ENCODE measurements at places on chromosomes 6 and 20. TPM values are rescaled to one million over a fixed set of nuclear protein-coding genes. Genes with fewer than 3 reads are reported as not detected.

DNA sequence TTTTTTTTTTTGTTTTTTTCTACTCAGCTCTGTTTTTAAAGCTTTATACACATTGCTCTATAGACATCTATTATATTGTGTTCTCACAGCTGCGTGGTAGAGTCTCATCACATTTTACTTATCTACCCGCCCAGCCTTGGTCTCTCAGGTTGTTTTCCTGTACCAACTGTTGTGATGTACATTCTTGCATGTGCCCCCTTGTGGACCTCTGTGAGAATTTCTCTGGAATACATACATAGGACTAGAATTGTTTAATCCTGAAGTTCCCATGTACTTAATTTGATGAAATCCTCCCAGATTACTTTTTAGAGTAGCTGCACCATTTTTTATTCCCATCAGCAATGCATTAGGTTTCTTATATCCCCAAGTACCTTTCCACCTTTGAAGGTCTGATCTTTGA is 40.4 kb upstream of the TINAG start:
- no peak for DNase-seq

DNA sequence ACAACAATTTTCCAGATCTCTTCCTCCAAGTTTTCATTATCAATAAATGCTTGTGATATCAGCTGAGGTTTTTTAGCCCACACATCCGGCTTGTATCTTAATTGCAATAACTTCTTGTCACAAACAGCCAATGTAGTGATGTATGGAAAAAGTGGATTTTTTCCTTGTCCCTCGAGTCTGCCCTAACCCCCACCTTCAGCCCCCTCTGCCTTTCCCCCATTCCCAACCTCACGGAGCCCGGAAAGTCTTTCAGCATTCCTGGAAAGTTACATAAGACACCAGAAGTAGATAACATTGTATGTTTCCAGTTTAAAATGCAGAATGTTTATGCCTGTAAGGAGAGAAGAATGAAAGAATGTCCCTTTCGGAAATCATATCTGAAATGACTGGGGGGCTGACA is 179.2 kb upstream of the PHACTR1 start:
- no peak for DNase-seq

GRCh38 chr6:11552442-11552841 is 14.9 kb downstream of the TMEM170B start:
- DNase-seq, result no peak

DNA sequence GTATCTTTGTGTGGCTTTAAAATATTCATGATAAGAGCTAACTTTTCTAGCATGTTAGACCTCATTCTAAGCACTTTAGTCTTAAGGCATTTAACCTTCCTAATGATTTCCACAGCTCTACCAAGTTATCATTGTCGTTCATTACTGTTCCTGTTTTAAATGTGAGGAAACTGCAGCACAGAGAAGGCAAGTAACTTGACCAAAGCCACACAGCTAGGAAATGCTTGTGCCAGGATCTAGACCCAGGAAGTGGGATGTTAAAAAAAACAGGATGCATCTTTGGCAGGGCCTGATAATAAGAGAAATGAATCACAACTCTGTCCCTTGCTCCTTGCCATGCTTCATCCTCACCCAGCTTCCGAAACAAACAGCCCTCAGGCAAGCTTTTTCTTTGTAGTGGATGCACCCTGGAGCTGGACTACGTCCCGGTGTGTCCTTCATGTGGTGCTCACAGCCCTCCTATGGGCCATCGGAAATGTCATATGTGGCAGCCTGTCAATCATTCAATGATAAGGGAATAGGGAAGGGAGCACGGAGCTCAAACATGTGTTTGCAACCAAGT is 196.9 kb upstream of the RREB1 start:
- DNase-seq, result no peak

DNA sequence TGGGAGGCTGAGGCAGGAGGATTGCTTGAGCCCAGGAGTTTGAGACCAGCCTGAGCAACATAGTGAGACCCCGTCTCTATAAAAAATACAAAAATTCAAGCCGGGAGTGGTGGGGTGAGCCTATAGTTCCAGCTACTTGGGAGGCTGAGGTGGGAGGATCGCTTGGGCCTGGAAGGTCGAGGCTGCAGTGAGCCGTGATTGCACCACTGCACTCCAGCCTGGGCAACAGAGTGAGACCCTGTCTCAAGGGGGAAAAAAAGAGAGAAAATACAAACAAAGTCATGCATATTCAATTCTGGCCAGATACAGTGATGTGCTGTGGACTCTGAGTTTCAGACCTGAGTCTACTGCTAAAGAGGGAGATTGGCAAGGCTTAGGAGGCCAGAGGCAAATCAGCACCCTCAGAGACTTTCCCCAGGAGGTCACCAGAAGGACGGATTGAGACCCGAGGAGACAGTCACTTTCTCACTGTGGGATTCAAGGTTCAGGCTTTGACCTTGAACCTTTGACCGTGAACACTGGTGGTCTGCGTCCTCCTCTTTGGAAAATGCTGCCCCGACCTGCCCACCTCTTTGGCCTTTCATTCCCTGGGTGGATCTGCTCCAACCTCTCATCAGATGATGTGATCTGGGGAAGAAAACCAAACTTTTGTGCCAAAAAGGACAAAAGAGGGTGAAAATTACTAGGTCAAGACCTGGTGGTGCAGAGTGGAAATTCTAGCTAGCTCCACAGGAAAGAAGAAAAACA is 31.2 kb downstream of the TGM2 start:
- DNase-seq, result no peak

DNA sequence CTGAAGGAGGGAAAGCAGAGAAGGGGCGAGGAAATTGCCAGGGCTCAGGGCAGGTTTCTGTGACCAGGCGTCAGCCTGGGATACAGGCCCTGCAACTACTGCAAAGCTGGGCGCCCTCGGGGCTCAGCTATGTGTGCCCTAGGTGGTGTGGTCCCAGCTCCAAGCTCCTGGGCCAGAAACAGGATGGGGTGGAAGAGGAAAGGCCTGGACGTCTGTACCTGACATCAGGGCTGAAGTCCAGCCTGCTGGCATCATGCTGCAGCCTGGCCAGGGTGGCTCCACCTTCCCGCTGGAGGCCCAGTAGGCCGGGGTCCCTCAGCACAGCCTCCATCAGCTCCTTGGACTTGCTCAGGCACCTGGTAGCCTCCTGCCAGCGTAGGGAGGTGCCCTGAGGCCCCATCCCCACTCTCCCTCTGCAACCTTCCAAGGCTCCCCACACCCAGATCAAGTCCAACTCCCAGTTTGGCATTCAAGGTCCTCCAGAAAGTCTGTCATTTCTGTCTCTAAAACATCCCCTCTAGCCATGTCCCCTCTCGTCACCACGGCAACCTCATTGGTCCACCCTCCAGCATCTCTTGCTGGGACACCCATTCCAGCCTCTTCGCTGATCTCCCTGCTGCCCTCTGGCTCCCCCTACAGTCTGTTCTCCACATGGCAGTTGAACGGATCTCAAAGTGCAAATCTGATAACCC is 38.2 kb downstream of the KIAA1755 start:
- no peak for DNase-seq

DNA sequence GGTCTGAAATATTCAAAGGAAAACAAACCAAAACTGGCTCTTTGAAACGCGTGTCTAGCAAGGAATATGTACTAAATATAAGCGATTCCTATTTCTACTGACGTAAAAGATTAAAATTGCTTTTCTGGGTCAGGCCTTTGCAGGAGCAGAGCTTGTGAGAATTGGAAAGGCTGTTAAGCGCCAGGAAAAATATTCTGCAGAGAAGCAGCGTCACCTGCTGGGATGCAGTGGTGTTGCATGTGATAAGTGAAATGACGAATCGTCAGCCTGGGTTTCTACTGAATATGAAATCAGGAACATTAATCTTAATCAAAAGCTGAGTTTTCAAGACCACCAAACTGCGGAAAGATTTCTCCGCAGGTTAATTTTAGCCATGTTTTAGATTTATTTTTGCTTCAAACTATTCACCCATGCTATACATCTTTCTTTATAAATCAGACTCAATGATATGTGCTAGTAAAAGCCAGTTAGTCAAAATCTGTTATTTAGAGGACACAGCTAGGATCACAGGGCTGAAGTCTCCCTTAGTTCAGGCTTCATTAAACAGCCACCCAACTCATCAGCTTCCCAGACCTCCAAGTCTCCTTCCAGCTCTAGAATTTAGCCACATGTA is 67.4 kb downstream of the ALDH8A1 start:
- no peak for DNase-seq

GRCh38 chr6:42661540-42662153 is 60.8 kb downstream of the PRPH2 start:
- peak; percentile 86 for DNase-seq

DNA sequence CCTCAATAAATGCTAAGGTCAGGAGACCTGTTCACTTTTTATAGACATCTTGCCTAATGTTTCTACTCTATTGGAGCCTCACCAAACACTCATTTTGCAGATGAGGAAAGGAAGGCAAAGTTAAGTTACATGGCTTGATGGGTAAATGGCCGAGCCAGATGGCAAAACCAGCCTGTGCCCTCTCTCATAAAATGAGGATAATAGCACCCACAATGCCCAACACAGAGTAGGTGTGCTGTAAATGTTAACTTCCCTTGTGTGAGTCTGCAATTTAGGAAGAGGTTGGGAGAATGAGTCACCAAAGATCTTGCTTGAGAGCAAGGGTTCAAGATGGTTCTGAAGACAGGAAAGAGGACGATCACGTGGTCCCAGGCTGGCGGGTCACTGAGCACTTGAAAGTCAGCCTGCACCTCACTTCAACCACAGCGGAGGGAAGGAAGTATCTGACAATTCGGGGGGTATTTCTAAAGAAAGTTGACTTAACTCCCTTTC is 3.3 kb downstream of the KCNK5 start:
- no peak for DNase-seq

DNA sequence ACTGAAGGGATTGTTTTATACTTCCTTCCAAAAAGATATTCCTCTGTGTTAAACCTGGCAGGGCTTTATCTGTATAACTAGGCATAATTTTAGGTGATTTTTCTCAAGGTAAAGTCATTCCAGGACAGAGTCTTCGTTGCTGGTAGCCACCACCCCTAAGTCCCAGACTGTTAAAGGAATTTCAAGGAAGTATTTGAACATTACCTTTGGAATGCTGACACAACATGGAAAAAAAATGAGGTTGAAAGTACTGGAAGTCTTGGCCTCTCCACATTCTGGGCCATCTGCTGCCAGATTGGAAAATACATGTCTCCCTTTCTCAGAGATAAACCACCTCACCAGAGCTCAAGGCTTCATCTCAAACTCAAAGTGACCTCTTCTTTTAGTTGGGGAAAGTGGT is 27.0 kb upstream of the ETV7 start:
- DNase-seq, result no peak

GRCh38 chr6:139926711-139927110 is 552.3 kb upstream of the CITED2 start:
- DNase-seq, result no peak

DNA sequence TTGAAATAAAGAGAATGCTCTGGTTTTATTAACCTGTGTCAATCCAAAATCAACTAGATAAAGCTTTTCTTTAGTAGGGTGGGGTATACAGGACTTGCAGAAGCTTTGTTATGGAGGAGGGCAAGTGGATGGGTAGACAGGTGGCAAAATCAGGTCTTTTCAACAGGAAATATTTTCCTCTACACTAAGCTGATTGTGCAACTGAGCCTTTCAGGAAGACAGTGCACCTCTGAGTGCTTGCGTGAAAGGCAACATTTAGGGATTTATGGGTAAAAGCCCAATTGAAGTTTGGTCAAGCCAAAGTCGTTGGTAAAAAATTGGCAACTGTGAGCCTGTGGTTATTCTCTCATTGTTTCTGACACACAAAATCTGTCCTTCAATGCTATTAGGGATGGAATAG is 23.8 kb upstream of the TUBB2A start:
- DNase-seq, result no peak

- no peak for DNase-seq
Measured at GRCh38 chr6:35487658-35488516, 9.0 kb downstream of the TEAD3 start.

DNA sequence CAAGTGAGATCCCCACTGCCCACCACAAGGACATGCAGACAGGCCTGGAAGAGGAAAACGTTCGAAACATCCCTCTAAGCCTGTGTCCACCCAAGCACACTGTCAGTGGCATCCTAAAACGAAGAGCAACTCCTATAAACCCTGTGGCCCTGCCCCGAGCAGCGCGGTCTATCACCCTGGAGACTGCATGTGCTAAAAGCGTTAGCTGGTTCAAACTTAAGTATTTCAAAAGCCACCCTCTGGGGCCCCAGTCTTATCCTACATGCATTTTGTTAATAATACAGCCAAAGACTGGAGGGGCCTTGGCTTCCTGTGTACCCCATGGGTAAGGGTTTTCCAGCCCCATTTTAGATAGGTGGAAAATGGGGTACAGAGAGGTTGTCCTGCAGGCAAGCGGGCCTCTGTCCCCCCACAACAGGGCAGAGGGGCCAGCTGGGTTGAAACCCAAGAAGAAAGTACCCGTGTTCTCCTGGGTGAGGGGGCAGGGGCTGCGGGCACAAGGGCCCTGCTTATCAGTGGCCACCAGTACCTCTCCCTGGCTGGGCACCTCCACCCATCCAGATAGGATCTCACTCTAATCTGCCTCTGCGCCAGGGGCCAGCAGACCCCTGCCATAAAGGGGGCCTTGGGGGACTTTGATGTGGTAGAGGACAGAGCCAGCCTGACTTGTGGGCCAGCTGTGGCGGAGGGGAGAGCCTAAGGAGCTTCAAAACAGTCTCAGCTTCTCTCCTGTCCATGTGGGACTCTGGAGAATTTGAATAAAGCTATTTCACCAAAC is 28.3 kb downstream of the PREX1 start:
- no peak for DNase-seq

GRCh38 chr6:166707045-166707444 is 80.0 kb upstream of the RPS6KA2 start:
- DNase-seq, result no peak

GRCh38 chr6:166615059-166615770 is 11.8 kb downstream of the RPS6KA2 start:
- DNase-seq, result no peak

The TRAPPC3L gene
- not detected for total RNA-seq

The ZNF341 gene
- 1.8 TPM for total RNA-seq

The NKX2-2 gene
- total RNA-seq, result not detected

The POU3F2 gene
- not detected for total RNA-seq

The E2F3 gene
- 6.4 TPM for total RNA-seq

The CD93 gene
- total RNA-seq, result 43.5 TPM

The COX4I2 gene
- 7.1 TPM for total RNA-seq

The KCNQ2 gene
- total RNA-seq, result 1.8 TPM

The PTGIS gene
- total RNA-seq, result 24.2 TPM

The OR2H1 gene
- not detected for total RNA-seq

The RAB44 gene
- 0.08 TPM for total RNA-seq

The KCNK16 gene
- not detected for total RNA-seq

The MPIG6B gene
- 0.70 TPM for total RNA-seq

The VPS52 gene
- total RNA-seq, result 31.4 TPM

The SPATS1 gene
- total RNA-seq, result not detected

The NOX3 gene
- not detected for total RNA-seq

The SYNDIG1 gene
- total RNA-seq, result 15.8 TPM

The CST2 gene
- total RNA-seq, result not detected

All from Right ventricle myocardium inferior (tissue), 1 donor.